ENCODE measurements at places on chromosomes 5 and 9.

GRCh38 chr5:91378752-91379211 lies 4.3 kb downstream of the ARRDC3 start:
- DNase-seq = peak; percentile 11

DNA sequence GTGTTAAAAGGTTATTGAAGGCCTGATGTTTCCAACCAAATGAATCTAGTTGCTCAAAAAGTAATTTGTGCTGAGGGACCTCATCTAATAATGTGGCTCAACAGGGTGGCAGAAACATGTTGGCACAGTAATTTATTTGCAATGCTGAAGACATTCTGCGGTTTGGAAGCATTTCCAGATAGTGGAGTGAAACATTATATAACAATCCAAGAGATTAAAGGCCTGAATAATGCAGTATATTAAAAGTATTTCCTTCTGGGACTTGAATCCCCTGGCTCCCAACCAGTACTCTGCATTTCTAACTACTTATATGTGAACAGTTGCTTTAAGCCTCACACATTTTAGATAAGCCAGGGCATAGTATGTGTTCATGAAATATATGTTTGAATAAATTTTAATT lies 25.9 kb upstream of the ALDH1A1 start:
- no peak for DNase-seq

DNA sequence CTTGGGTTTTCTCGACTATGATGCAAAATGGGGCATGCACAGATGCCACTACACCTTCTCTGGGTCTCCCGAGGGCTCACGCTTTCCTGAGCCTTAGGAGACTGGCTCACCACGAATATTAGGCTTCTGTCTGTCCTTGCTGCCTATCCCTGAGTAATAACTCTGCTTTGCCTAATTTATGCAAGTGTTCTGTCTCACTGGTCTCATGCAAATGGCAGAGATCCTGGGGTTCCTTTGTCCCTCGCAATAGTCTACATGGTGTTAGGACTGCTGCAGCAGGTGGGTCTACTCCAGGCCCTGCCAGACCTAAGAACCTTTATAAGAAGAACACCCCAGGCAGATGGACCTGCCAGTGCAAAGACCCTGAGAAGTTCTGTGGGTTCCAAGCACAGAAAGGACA lies 72.3 kb upstream of the HRH2 start:
- DNase-seq = no peak

DNA sequence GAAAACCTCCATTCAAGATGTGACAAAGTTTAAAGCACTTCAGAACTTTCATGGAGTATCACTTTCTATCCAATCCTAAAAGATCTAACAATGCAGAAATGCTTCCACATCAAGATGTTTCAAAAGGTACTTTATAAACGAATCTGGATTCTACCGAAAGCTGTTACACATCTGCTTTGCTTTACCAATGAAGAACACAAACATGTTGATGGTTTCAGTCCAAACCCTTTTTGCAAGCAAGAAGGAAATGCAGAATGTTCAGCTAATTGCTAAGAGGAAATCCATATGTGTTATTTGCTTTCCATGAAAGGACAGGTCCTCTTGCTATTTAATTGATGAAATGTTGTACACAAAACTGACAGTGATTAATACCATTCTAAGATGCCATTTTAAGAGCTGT lies 419.6 kb downstream of the EFNA5 start:
- no peak for DNase-seq

GRCh38 chr5:107284822-107285525 lies 385.8 kb downstream of the EFNA5 start:
- DNase-seq = no peak

- DNase-seq = no peak
These were observed 105.0 kb downstream of the ACTL7B start for GRCh38 chr9:108750661-108751215.

- DNase-seq = no peak
These were observed 47.7 kb upstream of the RNF130 start for GRCh38 chr5:180119031-180119902.

DNA sequence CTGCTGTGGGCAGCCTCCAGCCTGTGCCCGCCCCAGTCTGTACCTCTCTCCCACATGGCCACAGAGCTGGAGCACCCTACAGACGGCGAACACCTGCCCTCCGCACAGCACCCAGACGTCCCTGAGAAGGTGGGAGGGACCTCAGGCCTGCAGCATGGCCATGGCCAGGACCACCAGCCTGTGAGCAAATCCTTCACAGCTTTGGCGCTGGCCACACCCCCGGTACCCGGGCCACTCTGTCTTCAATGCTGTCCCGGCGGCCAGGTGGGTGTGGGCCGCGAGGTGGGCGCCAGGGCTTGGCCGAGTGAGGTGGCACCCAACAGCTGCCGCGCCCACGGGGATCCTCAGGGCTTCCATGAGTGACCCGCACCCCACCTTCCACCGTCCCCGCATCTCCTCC lies 18.7 kb downstream of the NOTCH1 start:
- no peak for DNase-seq

- DNase-seq = no peak
These were observed 289.7 kb upstream of the TMEM161B start for GRCh38 chr5:88558366-88558765.

- DNase-seq = no peak
These were observed 42.7 kb downstream of the NSD1 start for GRCh38 chr5:177176175-177176711.

DNA sequence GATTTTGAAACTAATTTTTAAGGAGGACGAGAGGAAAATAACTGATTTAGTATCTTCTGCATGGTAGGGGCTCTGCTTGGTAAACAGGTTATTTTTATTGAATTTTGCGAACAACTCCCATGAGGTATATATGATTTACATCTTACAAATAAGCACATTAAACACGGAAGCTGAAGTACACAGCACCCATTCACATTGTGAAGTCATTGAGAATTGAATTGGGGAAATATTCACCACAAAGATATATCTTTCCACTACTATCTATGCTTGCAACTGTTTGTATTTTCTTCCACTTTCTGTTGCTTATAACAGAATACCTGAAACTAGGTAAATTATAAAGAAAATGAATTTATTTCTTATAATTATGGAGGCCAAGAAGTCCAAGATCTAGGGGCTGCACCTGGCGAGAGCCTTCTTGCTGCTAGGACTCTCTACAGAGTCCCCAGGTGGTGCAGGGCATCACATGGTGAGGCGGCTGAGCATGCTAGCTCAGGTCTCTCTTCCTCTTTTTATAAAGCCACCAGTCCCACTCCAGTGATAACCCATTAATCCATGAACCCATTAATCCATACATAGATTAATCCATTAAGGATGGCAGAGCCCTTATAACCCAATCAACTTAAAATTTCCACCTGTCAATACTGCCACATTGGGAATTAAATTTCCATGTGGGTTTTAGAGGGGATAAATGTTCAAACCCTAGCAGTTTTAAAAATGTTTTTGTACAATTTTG lies 79.0 kb upstream of the ZNF608 start:
- DNase-seq = no peak

DNA sequence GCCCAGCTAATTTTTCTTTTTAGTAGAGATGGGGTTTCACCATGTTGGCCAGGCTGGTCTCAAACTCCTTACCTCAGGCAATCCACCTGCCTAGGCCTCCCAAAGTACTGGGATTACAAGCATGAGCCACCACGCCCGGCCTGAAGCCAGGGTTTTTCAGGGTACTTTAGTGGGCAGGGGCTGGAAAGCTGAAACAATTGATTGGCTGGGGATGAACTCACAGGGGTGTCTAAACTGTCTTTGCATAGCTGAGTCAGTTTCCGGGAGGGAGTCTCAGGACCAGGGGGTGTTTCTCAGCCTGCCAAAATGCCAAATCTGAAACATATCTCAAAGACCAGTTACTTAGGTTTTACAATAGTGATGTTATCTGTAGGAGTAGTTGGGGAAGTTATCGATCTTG lies 46.1 kb downstream of the PRUNE2 start:
- no peak for DNase-seq

DNA sequence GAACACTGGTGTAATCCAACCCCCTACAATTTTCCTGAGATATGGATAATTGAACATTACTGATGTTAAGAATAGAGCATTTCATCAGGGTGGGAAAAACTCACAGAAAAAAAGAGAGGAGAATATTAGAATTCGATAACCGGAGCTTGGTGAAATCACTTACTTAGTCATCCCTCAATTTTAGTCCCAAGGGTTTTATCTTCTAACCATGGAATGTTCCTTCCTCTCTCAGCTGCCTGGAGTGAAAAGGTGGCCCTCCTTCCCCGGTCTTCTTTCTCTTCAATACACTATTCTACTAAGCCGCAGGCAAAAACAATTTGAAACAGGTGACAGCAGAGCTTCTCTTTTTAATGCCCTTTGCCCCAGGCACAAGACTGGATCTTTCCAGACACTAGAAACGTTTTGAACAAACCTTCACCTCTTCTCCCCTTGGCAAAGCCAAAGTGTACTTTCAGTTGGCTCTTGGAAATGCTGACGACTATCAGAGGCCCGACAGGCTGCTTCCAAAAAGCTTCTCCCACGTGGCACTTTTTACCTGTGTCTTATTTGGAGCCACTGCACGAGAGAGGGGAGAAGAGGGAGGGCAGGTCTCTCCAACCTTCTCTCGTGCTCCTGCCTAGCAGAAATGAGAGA lies 543.9 kb downstream of the TLE1 start:
- no peak for DNase-seq

DNA sequence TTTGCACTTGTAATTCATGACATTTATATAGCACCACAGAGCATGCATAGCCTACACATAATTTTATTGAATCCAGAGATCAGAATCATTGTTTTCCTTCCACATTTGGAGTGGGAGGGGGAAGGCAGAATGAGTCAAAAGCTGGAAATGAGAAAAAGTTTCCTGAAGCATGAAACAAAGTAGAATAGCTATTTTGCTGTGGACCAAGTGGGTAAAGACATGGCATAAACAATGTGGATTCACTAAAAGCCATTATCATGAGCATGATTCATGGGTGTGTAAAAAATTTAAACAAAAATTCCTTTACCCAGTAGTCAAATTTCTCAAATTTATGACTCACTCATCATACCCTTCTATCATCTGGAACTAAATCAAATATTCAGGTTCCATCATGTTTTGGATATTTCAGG lies 97.9 kb downstream of the YIPF5 start:
- no peak for DNase-seq

GRCh38 chr9:115335439-115335838 lies 217.5 kb upstream of the TNC start:
- no peak for DNase-seq

GRCh38 chr9:75810063-75810462 lies 80.4 kb upstream of the PCSK5 start:
- no peak for DNase-seq

- no peak for DNase-seq
These were observed 69.3 kb downstream of the NTNG2 start for GRCh38 chr9:132231019-132231701.

DNA sequence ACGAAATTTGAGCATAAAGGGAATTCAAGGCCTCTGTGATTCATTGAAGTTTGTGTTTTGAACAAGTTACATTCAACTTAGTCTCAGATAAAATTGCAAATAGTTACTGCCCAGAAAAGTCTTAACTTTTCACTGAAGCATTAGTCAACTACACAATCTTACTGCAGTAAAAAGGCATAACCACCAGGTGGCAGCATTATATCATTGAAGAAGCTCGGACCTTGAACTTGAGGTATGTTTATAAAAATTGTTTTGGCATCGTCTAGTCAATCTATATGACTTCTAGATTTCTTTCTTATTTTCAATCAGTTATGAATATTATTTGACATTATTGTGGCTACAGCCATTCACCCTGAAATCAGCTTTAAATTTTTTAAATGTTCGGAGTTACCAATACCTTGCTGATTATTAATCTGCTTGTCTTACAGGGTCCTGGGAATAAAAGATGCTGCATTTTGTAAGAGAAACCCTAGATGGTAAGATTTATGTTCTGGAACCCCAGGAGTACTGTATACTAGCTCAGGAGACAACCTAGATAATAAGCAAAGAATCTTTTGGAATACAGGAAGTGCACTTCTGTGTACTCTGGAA lies 83.9 kb upstream of the GRAMD2B start:
- peak; percentile 67 for DNase-seq

DNA sequence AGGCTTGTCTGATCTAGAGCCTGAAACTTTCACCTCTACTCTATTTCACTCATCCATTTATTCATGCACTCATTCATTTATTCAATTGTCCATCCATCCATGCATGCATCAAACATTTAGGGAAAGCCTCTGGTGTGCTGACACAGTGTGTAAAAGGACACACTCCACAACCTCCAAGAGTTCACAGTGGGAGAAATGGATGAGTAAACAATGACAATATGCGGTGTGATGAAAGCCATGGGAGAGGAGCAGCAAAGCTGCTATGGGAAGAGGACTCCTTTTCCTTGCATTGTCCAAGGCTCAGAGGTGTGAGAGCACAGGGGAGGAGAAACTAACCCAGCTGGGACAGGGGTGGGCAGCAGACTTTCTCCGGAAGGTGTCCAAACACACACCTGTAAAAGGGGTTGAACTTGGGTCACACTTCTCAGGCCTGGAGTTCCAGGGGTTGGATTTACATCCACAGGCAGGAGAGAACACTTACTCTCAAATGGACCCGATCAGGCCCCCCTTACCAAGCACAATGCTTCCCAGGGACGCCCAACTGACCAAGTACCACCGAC lies 21.2 kb upstream of the PFDN1 start:
- no peak for DNase-seq

DNA sequence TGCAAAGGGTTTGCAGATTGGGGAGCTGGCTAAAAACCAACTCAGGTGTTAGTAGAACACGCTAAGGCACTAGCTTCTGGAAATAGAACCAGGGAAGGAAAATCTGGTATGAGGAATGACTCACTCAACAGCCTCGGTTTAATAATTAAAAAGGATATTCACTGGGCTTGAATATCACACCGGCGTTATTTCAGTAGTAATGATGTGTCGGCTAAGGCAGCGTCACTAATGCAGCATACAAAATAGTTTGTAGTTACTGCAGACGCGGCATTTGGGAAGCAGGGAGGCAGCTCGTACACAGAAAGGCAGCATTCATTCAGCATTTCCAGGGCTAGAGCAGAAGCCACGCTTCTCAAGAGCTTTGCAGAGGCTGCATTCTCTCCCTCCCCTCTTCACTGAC lies 1.7 kb downstream of the ADRA1B start:
- no peak for DNase-seq

DNA sequence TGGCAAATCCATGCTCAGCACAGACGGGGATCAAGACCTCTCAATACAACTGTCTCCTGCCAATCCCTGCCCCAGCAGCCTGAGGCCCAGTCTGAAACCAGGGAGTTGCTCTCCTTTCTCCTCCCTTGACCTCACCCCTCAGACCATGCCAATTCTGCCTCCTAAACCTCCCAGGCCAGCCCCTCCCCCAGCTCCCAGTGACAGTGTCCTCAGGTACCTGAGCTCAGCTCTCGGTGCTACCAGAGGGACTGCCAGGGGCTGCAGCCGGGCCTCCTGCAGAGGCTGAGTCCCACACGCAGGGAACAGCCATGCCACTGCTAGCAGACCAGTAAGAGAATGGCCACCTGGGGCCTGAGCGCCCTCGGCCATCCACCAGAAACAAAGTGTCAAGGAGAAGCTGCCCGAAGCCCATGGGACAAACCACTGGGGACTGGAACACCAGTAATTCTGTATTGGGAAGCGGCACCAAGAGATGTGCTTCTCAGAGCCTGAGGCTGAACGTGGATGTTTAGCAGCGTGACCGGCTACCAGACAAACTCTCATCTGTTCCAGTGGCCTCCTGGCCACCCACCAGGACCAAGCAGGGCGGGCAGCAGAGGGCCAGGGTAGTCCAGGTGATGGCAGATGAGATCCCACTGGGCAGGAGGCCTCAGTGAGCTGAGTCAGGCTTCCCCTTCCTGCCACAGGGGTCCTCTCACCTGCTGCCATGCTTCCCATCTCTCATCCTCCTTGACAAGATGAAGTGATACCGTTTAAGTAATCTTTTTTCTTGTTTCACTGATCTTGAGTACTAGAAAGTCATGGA lies 557 bp upstream of the IL3 start:
- no peak for DNase-seq

GRCh38 chr5:6154216-6154615 lies 224.1 kb downstream of the MED10 start:
- no peak for DNase-seq
